ENCODE measurements at places on chromosomes 2 and 18. TPM values are rescaled to one million over a fixed set of nuclear protein-coding genes. Genes with fewer than 3 reads are reported as not detected.

The CD28 gene
- total RNA-seq: 175 TPM

The CCDC178 gene
- total RNA-seq: not detected

The MAP4K4 gene
- total RNA-seq: 62.3 TPM

The SAG gene
- total RNA-seq: 0.39 TPM

The ASPRV1 gene
- 0.32 TPM for total RNA-seq

The KCNK3 gene
- total RNA-seq: not detected

The PPP1R7 gene
- 129 TPM for total RNA-seq

The CGREF1 gene
- 7.0 TPM for total RNA-seq

The SERPINB4 gene
- not detected for total RNA-seq

The EFEMP1 gene
- not detected for total RNA-seq

The CENPO gene
- total RNA-seq: 42.7 TPM

The BMP10 gene
- total RNA-seq: not detected

Measured in activated CD4-positive, alpha-beta T cell treated with anti-CD3 and anti-CD28 coated beads for 36 hours (primary cell).